ENCODE measurements at places on chromosomes 7 and 10.
A peak's percentile ranks its signal among the peaks of the same experiment; 100 is the strongest.

DNA sequence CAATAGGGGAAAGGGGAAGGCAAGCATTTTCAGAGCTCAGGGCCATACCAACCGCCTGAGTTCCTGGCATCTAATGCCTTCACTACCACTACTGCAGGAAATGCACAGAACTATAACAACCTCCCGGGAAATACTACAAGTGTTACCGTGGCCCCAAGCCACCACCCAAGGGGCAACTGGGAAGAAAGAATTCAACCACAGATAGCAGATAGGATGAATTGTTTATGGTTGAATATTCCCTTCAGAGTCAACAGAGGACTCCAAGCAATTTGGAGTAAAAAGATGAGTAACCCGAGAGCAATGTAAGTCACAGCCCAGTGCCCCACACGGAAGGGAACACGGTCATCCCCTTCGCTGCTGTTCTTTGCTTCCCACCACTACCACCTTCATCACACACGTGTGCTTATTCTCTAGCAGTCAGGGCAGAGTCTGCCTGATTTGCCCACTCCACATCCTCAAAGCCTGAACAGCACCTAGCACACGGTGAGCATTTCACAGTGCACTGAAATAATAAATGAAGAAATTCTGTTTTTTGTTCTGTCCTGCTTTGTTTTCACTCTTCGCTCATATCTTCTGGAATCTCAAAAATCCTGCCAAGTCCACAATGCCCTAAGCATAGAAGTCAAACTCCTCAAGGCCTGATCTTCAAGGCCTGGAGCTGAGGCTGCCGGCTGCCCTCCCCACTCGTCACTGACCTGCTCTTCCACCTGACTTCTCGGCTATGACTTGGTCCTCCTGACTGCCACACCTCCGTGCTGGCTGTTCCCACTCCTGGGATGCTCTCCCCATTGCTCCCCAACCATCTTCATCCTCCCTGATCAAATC, 221.1 kb downstream of the KCNMA1 start:
- no peak for DNase-seq

- DNase-seq, result no peak
Measured at GRCh38 chr10:43046288-43046991, 30.4 kb upstream of the RET start.

- no peak for DNase-seq
Measured at GRCh38 chr7:11221984-11222383, 248.3 kb downstream of the PHF14 start.

- DNase-seq, result no peak
Measured at GRCh38 chr10:24597426-24597825, 126.3 kb downstream of the ARHGAP21 start.

DNA sequence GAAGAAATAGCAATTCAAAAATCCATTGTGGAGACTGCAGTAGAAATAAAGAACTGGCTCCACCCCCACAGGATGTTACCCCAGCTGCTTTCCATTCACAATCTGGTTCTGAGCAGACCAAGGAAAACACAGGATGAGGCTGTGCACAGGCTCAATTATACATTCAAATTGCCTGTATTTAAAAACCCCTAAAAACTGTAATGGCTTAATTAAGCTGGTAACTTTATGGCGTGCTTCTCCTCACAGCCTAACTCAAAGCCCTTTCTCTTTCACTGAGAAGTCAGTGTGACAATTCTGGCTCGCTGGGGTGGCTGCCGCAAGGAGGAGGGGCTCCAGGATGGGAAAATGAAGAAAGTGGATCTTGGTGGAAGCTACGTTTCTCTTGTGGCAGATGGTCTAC, 1191.1 kb downstream of the SORCS1 start:
- DNase-seq, result no peak

DNA sequence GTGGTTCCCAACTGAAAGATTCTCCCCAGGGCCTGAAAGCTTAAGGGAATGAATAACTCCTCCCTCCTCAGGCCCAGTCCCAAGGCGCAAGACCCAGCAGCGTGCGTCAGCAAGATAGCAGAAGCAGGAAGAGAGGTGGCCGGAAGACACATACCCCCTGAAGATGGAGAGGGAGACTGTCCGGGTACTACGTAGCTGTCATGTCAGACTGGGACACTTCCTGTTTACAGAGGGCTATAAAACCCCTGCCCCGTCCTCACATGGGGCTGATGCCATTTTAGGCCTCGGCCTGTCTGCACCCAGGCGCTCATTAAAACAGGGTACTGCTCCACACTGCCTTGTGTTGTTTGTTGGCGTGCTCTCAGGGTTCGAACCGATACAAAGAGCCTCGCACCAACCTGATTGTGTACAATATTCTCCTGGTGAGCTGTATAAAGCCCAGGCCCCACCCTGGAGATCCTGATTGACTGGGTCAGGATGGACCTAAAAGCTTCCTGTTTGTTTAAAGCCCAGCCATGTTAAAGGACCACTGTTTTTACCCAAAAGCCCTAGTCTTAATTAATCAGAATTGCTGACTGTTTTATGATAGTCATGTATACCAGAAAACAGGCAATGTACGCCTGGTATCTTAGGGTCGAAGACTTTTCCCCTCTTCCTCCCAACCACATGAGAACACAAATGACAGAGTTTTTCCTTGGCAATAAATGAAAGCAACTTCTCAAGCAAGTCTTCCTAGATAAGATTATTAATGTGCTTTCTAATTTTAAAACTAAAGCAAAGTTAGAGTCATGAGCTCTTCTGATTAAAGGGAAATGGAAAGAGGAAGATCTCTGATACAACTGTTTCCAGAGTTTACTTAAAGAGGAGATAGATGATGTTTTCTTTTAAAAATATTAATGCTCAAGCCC, 251.5 kb downstream of the DOCK4 start:
- peak; percentile 13 for DNase-seq

GRCh38 chr7:74193054-74193453, 16.8 kb upstream of the LAT2 start:
- DNase-seq, result no peak

DNA sequence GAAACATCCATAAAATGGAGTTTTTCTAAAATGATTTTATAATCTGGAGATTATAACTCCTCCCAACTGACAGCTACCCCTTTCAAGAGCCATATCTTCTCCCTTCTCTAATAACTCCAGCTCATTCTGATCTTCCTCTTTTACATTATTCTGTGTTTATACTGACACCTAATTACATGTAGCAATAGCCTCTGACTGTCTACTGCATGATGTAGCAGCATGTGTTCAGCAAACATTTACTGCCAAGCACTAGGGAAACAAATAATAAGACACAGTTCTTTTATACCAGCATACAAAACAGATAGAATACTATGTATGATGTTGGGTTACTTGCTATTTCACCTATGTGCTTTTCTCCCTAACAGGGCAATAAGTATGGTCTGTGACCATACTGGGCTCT, 20.7 kb downstream of the RBM28 start:
- DNase-seq, result no peak

GRCh38 chr10:5282137-5282536, 82.6 kb upstream of the UCN3 start:
- no peak for DNase-seq

DNA sequence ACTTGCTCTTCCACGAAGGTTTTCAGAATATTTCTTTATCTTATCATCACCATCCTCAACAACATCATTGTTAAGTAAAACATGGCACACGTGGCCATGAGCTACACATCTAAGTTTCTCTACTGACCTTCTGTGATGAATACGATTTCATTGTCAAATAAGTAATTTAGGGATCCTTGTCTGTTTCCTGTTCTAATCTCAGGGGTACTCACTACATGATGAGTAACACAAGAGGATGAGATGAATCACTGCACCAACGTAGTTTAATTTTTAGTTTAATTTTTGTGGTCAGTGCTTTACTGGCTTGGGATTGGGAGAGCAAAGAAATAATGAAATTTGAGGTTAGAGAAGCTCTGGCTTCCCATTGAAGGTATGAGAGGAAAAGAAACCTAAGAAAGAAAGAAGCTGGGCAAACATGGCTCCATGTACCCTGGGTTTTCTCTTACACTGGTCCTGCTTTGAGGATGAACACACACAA, 461.9 kb upstream of the KLF6 start:
- DNase-seq, result no peak

GRCh38 chr10:86500846-86501245, 20.7 kb downstream of the WAPL start:
- no peak for DNase-seq

GRCh38 chr10:59047957-59048618, 128.4 kb upstream of the PHYHIPL start:
- DNase-seq, result no peak

- DNase-seq, result no peak
Measured at GRCh38 chr7:20793248-20793647, 6.6 kb upstream of the SP8 start.

DNA sequence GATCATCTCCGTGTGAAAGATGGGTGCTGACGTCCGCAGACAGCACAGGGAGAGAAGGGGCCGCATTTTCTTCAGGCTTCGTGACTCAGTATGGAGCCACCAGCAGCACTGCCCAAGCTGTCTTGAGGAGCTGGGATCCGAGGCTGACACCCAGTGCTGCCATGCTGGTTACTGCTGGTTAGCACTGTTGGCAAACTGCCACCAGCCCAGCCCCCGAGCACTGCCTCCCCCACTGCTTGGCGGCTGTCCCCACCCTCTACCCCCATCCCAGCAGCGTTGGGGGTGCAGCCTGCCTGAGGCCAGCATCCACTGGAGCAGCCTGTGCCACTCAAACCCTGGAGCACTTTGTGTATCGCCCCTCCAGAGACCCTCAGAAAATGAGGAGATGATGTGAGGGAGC, 35.8 kb upstream of the EN2 start:
- no peak for DNase-seq

GRCh38 chr7:103685646-103686045, 239.6 kb upstream of the SLC26A5 start:
- DNase-seq, result no peak

- no peak for DNase-seq
Measured at GRCh38 chr7:80386686-80387085, 125.2 kb downstream of the GNAT3 start.

DNA sequence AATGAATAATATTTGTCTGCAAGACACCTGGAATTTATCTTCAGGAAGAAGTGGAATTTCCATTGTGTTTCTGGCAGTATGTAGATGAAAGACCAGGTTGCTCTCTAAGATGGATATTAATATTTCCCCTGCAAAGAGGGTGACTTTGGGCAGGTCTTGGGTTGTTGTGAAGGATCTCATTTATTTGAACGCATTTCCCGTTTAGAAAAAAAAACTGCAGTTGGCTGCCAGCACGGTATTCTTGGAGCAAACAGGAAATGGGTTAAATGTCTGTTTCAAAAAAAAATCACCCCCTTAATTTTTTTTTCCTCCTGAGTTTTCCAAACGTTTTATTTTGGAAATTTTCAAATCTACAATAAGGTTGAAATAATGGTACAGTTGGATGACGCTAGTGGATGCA, 11.5 kb downstream of the EIF4H start:
- no peak for DNase-seq

GRCh38 chr10:89550509-89550908, 15.1 kb upstream of the SLC16A12 start:
- DNase-seq, result no peak

- peak; percentile 44 for DNase-seq
Measured at GRCh38 chr7:22864855-22865601, 42.4 kb upstream of the TOMM7 start.

GRCh38 chr10:11625019-11625735, 13.7 kb upstream of the USP6NL start:
- no peak for DNase-seq

DNA sequence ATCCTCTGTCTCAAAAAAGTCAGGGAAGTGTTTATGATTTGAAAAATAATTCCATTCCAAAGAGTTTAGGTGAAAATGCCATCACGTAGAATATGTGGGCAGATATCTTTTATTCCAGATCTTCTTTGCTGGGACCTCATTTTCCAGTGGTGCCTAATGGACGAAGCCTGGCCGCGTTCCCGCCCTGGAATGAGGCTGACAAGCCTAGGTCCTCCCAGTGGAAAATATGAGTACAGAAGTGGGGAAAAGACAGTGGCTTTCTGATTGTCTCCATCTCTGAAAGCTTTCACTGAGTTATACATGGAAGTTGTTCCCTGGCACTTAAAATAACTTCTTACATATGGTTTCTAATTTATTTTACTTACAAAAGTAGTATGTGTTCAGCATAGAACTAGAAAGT, 139.4 kb downstream of the TACC2 start:
- DNase-seq, result no peak

DNA sequence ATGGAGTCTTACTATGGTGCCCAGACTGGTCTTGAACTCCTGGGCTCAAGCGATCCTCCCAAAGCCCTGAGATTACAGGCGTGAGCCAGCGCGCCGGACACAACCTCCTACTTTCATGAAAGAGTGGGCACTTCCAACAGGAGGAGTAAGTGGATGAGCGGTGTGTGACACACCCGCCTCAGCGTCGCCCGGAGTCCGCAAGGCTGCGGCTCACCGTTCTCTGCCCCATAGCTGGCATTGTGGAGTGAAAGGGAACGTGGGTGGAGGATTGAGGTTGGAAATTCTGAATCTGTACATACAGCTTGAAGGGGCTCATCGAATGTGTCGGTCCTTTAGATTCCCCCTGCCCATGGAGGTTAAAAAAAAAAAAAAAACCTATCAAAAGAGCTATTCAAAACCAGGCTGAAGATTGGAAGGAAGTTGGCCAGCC, 524 bp upstream of the PRXL2A start:
- DNase-seq, result peak; percentile 71

GRCh38 chr7:129351320-129351719, 82.9 kb upstream of the STRIP2 start:
- DNase-seq, result no peak

- DNase-seq, result peak; percentile 14
Measured at GRCh38 chr7:90879924-90880323, 283.8 kb downstream of the CDK14 start.

DNA sequence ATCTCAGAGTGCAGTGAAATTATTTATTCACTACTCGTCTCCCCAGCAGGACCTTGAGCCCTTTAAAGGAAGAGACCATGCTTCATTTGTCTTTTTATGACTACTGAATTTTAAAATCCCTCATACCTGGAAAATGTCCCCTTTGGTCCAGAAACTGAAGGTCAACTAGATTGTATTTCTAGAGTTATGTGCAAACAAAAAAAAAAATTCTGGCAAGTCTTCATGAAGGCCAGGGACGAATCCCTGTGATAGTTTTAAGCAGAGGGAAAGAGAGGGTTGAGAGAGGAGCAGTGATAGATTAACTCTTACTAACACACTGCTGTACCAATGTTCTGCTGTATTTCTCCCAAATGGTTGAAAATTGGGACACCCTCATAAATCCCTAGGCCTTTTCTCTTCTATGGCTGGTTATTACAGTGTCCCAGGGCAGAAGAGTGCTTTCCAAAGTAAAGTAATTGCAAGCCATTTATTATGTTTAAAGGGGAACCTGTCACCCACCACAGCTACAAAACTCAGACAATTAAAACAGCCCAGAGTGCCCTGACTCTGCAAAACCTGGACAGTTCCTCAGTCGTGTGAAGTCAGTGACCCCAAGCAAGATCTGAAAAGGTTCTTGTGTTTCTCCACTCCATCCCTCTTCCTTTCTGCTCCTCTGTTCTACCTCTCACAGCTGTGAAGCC, 182.8 kb upstream of the AOAH start:
- DNase-seq, result no peak

GRCh38 chr7:79478386-79478785, 24.9 kb upstream of the MAGI2 start:
- DNase-seq, result no peak

- DNase-seq, result no peak
Measured at GRCh38 chr10:16987976-16988610, 141.5 kb downstream of the CUBN start.
